ENCODE measurements at places on chromosomes 6 and 20.

- no peak for DNase-seq
Observed at GRCh38 chr6:162963861-162964260, 236.1 kb downstream of the PACRG start.

DNA sequence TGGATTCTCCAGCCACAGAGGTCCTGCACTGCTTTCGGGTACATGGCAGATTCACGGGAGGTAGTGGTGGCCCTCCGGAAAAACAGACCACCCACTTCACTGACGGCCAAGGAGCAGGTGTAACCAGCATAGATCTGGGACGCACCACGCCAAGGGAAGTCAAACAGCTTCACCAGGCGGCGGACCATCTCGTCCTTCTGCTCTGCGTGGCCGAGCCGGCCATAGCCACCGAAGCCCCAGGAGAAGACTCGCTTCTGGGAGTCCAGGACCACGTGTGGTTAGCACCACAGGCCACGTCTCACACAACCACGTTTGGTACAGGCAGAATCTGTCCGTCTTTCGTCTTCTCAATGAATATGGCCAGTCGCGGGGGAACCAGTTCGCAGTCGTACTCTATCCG lies 184.8 kb upstream of the COL21A1 start:
- no peak for DNase-seq

DNA sequence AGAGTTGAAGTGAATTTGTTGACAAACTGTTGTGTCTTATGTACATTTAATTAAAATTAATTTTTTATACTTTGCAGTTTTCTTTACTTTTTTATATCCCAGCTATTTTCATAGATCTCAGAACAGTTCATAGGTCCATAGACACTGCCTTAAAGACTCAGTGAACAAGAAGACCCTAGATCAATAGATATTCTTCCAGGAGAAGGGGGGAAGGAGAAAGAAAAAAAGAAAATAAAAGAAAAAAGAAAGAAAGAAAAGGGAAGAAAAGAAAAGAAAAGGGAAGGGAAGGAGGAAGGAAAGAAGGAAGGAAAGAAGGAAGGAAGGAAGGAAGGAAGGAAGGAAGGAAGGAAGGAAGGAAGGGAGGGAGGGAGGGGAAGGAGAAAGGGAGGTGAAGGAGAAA lies 130.8 kb downstream of the MAFB start:
- DNase-seq: no peak

GRCh38 chr20:14000917-14001316 lies 5.6 kb downstream of the MACROD2 start:
- no peak for DNase-seq

GRCh38 chr6:40587240-40588069 lies at the start of gene LRFN2:
Gene LRFN2, minus strand, starts transcription at chr6:40587364.
- DNase-seq: peak; percentile 24

DNA sequence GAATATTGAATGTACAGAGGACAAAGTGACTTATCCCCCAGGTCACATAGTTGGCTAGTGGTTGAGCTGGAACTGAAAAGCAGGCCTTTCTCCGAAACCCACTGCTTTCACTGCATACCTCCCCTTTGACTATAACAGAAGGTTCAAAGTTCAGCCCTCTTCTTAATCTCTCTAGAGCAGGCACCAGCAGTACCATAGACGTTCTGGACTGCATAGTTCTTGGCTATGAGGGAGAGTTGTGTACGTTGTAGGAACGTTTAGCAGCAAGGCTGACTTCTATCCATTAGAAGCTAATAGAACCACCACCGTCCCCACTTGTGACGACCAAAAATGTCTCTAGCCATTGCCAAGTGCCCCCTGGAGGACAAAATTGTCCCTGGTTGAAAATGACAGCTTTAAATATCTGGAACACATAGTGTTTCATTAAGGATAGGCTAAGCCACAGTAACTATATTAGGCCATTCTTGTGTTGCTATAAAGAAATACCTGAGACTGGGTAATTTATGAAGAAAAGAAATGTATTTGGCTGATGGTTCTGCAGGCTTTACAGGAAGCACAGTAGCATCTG lies 123.8 kb upstream of the MTHFD1L start:
- DNase-seq: no peak

DNA sequence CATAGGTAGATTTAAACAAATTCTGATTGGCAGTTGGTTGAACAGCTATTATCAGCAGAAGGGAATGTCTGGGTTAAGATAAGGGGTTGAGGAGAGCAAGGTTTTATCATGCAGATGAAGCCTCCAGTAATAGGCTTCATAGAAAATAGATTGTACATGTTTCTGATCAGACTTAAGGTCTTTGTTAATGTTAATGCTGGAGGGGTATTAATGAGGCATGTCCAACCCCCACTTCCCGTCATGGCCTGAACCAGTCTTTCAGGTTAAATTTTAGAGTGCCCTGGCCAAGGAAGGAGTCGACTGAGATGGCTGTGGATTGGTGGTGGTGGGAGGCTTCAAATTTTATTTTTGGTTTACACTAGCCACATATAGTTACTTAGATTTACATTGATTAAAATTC lies 3.4 kb downstream of the CLPSL1 start:
- no peak for DNase-seq

Data from GM04504 (cell line).